ENCODE measurements at places on chromosomes 5 and 9.

- DNase-seq, result no peak
Observed at GRCh38 chr9:71884005-71884404, 27.0 kb downstream of the ABHD17B start.

DNA sequence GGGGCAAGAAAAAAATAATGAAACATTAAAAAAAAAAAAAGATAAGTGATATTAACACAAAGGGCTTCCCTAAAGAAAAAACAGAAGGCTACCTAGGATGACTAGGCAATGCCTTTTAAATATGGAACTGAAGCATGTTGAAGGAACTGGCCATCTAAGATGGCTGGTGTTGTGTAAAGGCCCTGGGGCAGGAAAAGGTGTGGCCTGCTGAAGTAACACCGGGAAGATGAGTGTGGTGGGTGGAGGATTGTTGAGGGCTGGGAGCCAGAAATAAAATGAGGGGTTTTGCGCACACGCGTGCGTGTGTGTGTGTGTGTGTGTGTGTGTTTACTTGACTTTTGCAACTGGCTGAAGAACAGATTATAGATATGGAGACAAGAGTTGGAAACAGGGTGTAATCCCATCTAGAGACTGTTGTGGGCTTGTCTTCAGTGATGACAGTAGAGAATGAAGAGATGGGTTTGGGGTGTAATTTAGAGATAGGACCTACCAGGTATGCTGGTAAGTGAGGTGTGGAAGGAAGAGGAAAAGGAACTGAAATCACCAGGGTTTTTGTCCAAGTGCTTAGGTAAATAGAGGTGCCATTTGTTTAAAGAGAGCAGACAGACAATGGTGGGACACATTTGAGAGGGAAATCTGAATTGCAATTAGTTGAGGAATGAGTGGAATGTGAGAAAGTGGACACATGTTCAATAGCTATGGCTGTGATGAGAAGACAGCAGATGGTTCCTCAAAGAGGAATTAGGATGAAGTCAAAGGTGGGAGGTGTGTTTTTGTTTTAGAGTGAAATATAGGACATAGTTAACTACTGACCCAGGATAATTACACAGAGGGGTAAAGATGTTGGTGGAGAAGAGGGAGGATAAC lies 33.9 kb downstream of the RAD23B start:
- no peak for DNase-seq

DNA sequence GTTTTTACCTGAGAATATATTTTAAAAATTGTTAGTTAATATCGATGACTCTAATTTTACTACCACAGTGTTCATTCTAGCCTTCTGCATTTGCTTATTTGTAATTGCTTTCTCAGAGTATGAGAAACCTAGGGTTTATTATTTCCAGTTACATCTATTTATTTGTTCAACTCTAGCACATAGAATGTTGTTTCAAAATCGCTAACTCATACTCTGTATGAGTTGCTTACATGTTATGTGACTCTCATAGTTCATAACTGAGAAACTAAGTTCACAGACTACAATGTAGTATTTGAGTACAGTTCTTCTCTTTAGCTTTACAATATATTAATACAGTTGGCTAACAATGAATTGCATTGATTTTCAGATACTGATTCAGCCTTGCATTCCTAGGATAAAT lies 103.2 kb downstream of the MACROH2A1 start:
- DNase-seq, result no peak

- DNase-seq, result no peak
Observed at GRCh38 chr5:140883373-140883772, 1.4 kb downstream of the PCDHA13 start.

GRCh38 chr5:72121052-72121779 lies 13.9 kb downstream of the MAP1B start:
- no peak for DNase-seq

- no peak for DNase-seq
Observed at GRCh38 chr9:69601698-69602097, 70.5 kb downstream of the APBA1 start.

Data from activated T-cell treated with anti-CD3 and anti-CD28 coated beads for 4 hours (primary cell).